Diencephalon (tissue), 1 donor: ENCODE measurements at places on chromosomes 12 and 14. TPM values are rescaled to one million over a fixed set of nuclear protein-coding genes. Genes with fewer than 3 reads are reported as not detected.

SMIM41 gene
- total RNA-seq = not detected

RNASE7 gene
- not detected for total RNA-seq

RTL1 gene
- 0.92 TPM for total RNA-seq

TSHR gene
- 0.92 TPM for total RNA-seq

LYZ gene
- 7.4 TPM for total RNA-seq

ITGA5 gene
- total RNA-seq = 6.7 TPM

NOVA1 gene
- total RNA-seq = 110 TPM

MAP1LC3B2 gene
- 2.1 TPM for total RNA-seq

C1S gene
- 13.1 TPM for total RNA-seq

EFCAB11 gene
- 6.5 TPM for total RNA-seq

IL26 gene
- not detected for total RNA-seq

NRXN3 gene
- 107 TPM for total RNA-seq

PROX2 gene
- not detected for total RNA-seq

LRRC10 gene
- not detected for total RNA-seq

ATP2A2 gene
- 222 TPM for total RNA-seq

NELL2 gene
- total RNA-seq = 462 TPM

PAPLN gene
- total RNA-seq = 1.4 TPM

KRT78 gene
- not detected for total RNA-seq

WNT5B gene
- 18.7 TPM for total RNA-seq

SERPINA9 gene
- not detected for total RNA-seq

SNAPC1 gene
- total RNA-seq = 6.9 TPM

AKAP6 gene
- total RNA-seq = 161 TPM

BIN2 gene
- total RNA-seq = 2.3 TPM

HOXC10 gene
- total RNA-seq = not detected

SIRT4 gene
- 3.0 TPM for total RNA-seq

BEST3 gene
- total RNA-seq = 11.5 TPM

ANP32D gene
- total RNA-seq = not detected

CIT gene
- 63.9 TPM for total RNA-seq

FAM181A gene
- 6.7 TPM for total RNA-seq

ALX1 gene
- total RNA-seq = 0.23 TPM

LMNTD1 gene
- 4.6 TPM for total RNA-seq

AKAP3 gene
- 3.7 TPM for total RNA-seq

IRF2BPL gene
- 46.8 TPM for total RNA-seq

CACNA2D4 gene
- 0.92 TPM for total RNA-seq

ZC2HC1C gene
- 6.7 TPM for total RNA-seq

STXBP6 gene
- total RNA-seq = 33.7 TPM

POTEM gene
- total RNA-seq = not detected

ASCL1 gene
- 14.5 TPM for total RNA-seq

OR11H6 gene
- not detected for total RNA-seq

TAS2R19 gene
- total RNA-seq = 7.6 TPM

RNASE12 gene
- total RNA-seq = not detected

DEGS2 gene
- total RNA-seq = 1.6 TPM
